ENCODE measurements at places on chromosomes 4 and X. TPM values are rescaled to one million over a fixed set of nuclear protein-coding genes. Genes with fewer than 3 reads are reported as not detected.

Gene ERCC6L
- total RNA-seq = 11.3 TPM

Gene TLR10
- not detected for total RNA-seq

Gene FGF2
- total RNA-seq = 1.2 TPM

- DNase-seq = no peak
These were observed 243.1 kb downstream of the ANK2 start for GRCh38 chr4:113292371-113293042.

- no peak for DNase-seq
These were observed 1.9 kb downstream of the GPC4 start for GRCh38 chrX:133413218-133413925.

GRCh38 chr4:151888367-151888866, 127.6 kb upstream of the GATB start:
- peak; percentile 32 for DNase-seq

GRCh38 chrX:50707955-50708699, 105.9 kb downstream of the SHROOM4 start:
- DNase-seq = no peak

All from activated CD4-positive, alpha-beta T cell treated with anti-CD3 and anti-CD28 coated beads for 36 hours (primary cell).